ENCODE measurements at places on chromosomes 7 and 10.

DNA sequence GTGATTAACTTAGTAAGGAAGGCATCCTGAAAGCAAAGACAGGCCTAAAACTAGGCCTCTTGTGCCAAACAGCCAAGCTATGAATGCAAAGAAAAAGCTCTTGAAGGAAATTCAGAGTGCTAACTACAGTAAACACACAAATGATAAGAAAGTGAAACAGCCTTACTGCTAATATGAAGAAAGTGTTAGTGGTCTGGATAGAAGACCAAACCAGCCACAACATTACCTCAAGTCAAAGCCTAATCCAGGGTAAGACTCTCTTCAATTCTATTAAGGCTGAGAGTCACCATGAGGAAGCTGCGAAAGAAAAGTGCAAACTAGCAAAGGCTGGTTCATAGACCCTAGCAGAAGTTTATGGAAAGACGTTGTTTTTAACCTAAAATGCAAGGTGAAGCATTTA lies 66.0 kb downstream of the IPMK start:
- DNase-seq, result no peak

- DNase-seq, result no peak
These were observed 35.2 kb downstream of the TNRC18 start for GRCh38 chr7:5388273-5388901.

GRCh38 chr7:6367701-6368211 lies 80.0 kb downstream of the DAGLB start:
- peak; percentile 44 for DNase-seq

- no peak for DNase-seq
These were observed 604.6 kb downstream of the GRID1 start for GRCh38 chr10:85761906-85762445.

DNA sequence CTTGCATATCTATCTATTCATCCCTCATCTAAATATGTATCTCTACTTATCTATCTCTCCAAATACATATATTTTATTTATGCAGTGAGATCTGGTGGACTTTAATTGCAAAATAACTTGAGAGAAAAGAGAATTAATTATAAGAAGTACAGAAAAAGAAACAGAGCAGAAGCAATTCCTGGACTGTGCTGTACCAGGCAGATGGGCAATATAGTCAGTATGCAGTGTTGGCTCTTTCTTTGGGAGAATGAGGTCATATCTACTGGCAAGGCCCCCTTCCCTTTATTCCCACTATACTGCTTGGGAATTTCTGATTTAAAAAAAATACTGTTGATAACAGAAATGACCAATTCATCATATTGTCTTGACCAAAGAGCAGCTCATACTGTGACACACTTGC lies 49.0 kb upstream of the TOMM7 start:
- DNase-seq, result no peak

DNA sequence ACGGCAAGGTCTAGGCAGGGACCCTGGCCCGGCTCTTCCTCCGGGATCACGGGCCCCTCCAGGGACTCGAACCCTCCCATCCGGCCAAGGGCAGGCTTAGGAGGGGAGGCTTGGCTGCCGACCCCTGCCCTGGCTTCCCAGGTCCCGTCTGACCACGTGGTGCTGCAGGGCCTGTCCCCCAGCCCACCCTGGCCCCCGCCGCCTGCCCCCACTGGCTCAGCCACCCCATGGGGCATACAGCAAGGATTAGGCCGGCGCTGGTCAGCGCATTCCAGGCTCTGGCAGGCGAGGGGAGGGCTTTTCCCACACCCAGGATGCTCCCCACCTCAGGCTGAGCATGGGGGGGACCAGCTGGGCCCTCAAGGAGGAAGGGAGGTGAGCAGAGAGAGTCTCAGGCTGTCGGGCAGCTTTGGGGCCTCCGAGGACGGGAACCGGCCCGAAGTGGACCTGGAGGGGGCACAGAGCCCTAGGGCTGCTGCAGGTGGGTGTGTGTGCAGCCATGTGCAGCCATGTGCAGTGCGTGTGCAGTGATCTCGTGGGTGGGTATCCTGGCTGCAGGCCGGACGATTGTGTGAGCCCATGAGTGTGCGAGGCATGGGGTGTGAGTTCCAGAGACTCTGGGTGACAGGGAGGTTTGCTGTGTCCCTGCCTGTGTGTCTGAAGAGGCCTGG lies 713 bp upstream of the GRIFIN start:
- no peak for DNase-seq

DNA sequence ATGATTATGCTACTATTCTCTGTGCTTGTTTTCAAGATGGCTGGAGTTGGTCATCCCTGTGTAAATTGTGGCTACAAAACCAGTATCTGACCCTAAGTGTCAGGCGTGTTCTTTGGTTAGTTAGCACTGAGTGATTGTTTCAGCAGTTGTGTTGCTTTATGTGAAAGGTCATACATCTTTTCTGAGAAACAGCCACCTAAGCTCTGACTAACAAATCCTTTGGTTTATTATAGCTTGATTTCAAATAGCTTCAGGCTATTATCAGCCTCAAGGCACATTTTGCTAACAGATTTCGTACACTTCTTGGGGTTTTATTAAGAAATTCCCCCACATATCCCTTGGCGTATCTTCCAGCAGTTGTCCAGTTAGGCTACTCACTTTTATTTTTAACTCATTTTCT lies 4.8 kb upstream of the ADRB1 start:
- DNase-seq, result no peak

DNA sequence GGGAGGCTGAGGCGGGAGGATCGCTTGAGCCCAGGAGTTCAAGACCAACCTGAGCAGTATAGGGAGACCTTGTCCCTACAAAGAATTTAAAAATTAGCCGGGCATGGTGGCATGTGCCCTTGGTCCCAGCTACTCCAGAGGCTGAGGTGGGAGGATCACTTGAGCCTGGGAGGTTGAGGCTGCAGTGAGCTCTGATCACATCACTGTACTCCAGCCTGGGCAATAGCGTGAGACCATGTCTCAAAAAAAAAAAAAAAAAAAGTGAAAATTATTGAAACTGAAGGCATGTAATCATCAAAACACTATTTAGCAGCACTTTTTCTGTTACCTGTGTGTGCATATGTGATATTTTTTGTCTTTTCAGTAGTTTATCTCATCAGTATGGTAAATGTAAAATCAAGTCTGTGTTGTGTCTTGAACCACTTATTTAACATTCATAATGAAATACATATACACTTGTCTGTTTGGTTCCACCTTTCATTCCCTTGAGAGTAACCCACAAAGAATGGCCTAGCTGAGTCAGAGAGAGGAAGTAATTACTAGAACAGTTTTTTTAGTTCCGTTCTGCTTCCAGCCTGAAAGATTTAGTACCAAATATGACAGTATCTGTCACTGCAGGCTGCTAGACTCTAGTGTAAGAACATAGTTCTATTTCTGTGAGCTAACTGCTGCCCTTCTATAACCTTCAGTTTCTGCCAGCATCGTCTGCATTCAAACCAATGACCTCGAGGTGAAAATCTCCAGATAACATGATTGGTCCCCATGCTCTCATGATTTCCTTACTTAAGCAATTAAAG lies 68.6 kb downstream of the MMRN2 start:
- DNase-seq, result peak; percentile 76

GRCh38 chr10:59888781-59889435 lies 17.4 kb downstream of the CCDC6 start:
- DNase-seq, result no peak
